ENCODE measurements at places on chromosomes 11 and 22. TPM values are rescaled to one million over a fixed set of nuclear protein-coding genes. Genes with fewer than 3 reads are reported as not detected.
A peak's percentile ranks its signal among the peaks of the same experiment; 100 is the strongest.

- no peak for DNase-seq
Observed at GRCh38 chr22:44385296-44385610, 72.5 kb upstream of the SHISAL1 start.

The DERL3 gene
- 2.0 TPM for total RNA-seq

The IL18BP gene
- 4.9 TPM for total RNA-seq

The ZC3H12C gene
- 16.8 TPM for total RNA-seq

GRCh38 chr11:86481399-86481798 lies 106.7 kb downstream of the CCDC81 start:
- DNase-seq: no peak

GRCh38 chr11:12163181-12163941 lies 53.0 kb downstream of the MICAL2 start:
- DNase-seq: peak; percentile 73

The RCOR2 gene
- 10.5 TPM for total RNA-seq

The RASD2 gene
- total RNA-seq: 5.0 TPM

DNA sequence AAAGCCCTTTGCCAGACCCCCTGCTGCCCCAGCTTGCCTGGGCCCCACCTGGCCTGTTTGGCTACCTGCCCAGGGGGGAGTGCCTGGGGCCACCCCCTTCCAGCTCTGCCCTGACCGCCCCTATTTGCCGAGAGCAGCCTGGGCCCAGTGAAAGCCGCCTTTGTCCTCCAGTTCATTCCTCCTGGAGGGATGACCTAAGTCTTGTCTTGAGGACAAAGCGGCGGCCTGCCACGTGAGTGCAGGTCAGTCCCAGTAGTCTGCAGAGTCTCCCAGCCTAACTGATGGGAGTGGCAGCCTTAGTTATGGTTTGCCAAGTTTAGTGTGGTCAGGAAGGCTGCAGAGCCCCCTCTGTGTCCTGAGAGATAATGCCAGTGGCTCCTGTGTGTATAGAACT lies 115.9 kb upstream of the CRYBB3 start:
- DNase-seq: no peak

DNA sequence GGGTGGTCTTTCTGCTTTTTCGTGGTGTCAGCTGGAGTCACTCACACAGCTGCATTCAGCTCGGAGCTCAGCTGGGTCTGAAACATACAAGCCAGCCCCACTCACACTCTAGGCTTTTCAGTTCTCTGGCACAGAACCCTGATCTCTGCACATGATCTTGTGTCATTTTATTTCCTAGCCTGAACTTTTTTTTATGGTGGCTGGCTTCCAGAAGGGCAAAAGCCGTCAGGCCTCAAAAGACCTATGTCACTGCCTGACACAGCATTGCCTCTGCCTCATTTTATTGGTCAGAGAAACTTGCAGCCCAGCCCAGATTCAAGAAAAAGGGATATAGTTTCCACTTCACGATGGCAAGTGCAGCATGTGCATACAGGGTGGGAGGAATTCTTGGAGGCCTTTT lies 117.8 kb downstream of the NTM start:
- no peak for DNase-seq

DNA sequence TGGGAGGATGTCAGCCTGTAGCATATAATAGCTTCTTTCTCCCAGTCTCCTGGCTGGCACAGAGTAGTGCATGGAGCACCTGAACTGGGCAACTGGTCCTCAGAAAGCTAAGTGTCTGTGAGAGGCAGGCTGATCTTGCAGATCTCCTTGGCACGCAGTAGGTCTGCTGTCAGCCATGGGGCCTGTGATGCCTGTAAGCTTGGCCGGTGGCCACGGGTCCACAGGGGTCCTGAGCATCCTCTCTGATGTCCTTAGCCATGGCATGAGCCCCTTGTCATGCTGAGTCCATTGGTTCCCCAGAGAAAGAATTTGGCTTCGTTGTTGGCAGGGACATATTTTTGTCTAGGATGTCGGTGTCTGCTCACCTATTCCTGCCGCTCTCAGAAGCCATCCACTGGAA lies 25.0 kb downstream of the AMPD3 start:
- no peak for DNase-seq

The GGTLC3 gene
- total RNA-seq: not detected

- no peak for DNase-seq
Observed at GRCh38 chr11:95375886-95376285, 144.9 kb upstream of the SESN3 start.

- no peak for DNase-seq
Observed at GRCh38 chr11:34855754-34856095, 60.5 kb downstream of the APIP start.

- DNase-seq: no peak
Observed at GRCh38 chr11:11236498-11237059, 116.5 kb downstream of the CSNK2A3 start.

- no peak for DNase-seq
Observed at GRCh38 chr22:43476751-43477725, 65.2 kb downstream of the MPPED1 start.

- DNase-seq: peak; percentile 75
Observed at GRCh38 chr11:10858439-10859325, 829 bp upstream of the ZBED5 start.

The BEST1 gene
- total RNA-seq: 0.58 TPM

The CNTF gene
- total RNA-seq: 0.93 TPM

- no peak for DNase-seq
Observed at GRCh38 chr11:76008474-76008873, 193.5 kb downstream of the UVRAG start.

DNA sequence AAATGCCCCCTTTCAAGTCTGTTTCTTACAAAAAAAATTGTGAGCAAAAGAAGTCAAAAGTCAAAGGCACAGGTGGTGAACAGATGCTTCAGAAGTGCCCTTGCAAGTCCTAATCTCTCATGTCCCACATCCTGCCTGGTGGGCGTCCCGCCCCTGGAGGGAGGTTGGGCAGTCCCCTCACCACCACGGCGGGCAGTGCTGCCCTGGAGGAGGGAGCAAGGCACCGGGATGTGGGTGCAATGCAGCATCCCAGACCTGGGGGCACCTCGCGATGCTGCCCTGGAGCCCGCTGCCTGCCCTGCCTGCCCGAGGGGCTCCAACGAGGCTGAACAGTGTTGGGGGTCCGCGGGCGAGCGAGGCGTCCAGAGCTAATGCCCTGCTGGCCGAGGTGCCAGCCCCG lies 15.9 kb downstream of the MRGPRG start:
- peak; percentile 11 for DNase-seq

The DUSP8 gene
- 15.3 TPM for total RNA-seq

DNA sequence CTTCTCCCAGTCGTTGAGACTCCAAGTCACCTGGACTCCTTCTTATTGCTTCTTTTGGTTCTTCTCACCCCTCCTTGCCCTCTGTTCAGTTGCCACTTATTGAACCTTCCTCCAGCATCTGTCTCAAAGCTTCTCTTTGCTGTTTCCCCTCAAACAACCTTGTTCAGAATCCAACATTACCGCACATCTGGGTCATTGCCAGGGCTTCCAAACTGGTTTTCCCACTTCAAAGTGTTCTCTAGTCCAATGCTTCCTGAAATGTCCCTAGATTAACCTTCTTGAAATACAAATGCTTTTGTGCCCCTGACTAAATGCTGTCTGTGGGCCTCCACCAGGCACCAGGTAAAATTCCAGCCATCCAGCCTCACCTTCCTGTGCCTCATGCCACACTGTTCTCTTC lies 100.8 kb upstream of the TTC12 start:
- no peak for DNase-seq

GRCh38 chr11:133086518-133086917 lies 445.8 kb downstream of the OPCML start:
- no peak for DNase-seq

GRCh38 chr11:107708792-107709191 lies 3.1 kb downstream of the SLN start:
- DNase-seq: no peak

The OSM gene
- total RNA-seq: not detected

DNA sequence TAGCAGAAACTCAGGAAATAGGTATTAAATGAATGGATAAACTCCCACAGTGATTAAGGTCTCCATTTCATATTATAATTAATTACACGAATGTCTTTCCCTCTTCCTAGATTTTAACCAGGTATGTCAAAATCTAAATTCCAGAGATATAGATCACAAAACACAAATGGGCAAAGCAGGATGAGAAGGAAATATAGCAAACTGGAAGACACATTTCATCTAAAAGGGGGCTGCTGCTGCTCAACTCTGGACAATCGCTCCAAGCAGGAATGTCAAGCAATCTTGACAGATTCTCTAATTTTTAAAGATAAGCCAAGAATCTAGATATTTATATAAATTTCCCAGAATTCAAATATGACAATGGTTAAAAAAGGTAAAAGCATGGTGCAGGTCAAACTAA lies 554.2 kb upstream of the CCDC90B start:
- no peak for DNase-seq

The MFRP gene
- total RNA-seq: not detected

DNA sequence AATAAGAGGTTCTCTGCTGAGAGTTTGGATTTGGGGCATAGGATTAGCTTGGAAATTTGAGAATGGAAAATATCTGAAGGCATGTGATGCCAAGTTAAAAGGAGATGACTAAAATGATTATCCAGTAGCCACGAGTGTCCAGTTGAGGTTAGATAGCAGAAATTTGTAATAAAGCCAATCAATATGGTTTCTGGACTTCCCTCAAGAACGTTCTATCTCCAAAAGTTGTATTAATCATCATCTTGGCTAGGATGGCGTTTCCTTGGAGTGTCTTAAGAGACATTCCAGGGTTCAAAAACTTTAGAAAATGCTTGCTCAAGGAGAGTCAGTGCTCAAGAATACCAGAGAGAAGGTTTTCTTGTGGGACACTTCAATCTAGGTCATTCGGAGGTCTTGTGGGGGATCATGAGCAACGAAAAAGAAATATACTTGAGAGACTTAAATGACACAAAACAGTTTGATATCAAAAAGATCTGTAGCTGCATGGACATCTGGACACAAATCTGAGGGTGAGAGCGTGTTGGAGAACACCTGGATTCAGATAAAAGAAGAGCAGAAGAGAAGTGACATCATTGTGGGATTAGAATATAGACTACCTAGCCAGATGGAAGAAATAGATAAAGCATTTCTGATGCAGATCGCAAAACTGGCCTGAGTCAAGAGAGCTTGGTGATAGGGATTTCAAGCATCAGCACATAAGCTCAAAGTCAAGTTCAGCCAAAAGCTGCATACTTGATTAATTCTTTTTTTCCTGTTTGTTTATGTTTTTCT lies 97.7 kb downstream of the ARFGAP2 start:
- no peak for DNase-seq

GRCh38 chr22:31574055-31574670 lies 77.8 kb downstream of the SFI1 start:
- DNase-seq: no peak

The TP53AIP1 gene
- not detected for total RNA-seq

The CLDN25 gene
- not detected for total RNA-seq

GRCh38 chr11:122434786-122435185 lies 220.7 kb upstream of the UBASH3B start:
- DNase-seq: no peak

DNA sequence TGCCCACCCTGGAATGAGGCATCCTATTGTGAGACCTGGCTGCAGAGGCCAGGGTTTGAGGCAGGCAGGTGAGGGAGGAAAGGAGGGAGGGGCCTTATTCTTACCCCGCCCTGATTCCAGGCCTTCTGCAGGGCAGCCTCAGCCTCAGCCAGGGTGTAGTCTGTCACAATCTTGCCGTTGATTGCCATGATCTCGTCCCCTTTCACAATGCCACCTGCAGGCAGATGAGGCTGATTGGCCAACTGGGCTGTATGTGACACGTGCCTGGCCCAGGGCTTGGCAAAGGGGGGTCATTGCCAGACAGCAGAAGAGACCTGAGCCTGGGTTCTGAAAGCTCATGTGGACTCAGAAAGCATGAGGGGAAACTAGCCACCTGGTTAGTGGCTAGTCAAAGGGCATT lies 21.4 kb upstream of the ABCC8 start:
- no peak for DNase-seq

The GNG3 gene
- not detected for total RNA-seq

GRCh38 chr11:113871336-113871735 lies 4.0 kb downstream of the USP28 start:
- DNase-seq: no peak

GRCh38 chr11:131392528-131393255 lies 22.3 kb downstream of the NTM start:
- no peak for DNase-seq

All from left ventricle myocardium inferior (tissue), 1 donor.